ENCODE measurements at places on chromosomes 5 and 9.

GRCh38 chr5:35248843-35249780, 18.8 kb upstream of the PRLR start:
- no peak for DNase-seq

GRCh38 chr9:137198051-137198901, 2.3 kb downstream of the TPRN start:
- no peak for DNase-seq

- no peak for DNase-seq
These were observed 2.8 kb downstream of the MAMDC4 start for GRCh38 chr9:136854842-136855460.

DNA sequence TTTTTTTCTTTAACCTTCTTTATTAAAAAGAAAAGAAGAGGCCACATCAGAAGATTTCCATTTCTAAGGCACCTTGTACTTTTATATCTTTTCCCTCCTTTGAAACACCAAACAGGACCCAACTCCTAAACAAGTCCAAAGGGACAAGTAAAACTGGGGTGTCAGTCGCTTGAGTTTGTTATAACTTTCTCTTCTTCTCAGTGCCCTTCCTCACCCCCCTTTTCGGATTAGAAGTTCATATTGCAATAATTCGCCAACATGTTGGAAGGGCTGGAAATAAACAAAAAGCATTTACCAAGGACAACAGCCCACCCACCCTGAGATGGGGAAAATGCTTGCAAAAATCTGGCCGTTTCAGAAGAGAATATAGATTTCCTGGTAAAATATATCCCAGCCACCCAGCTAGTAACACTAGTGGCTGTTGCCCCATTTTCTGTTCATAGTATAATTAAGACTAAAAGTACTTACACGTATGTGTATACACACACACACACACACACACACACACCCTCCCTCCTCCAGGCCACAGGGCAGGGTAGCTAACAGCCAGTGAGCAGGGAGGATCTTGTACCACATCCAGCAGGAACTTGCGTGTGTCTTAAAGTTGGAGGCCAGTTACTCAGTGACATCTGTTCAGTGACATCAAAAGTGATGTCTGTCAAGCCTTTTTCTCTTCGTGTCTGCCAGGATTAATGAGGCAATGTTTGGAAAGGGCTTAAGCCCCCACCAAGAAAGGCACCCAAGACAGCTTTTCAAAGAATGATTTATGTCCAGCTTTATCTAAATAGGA, 149.1 kb upstream of the KLF4 start:
- DNase-seq, result no peak
